Suppressor macrophage (primary cell): ENCODE measurements at places on chromosomes 6 and 20.

DNA sequence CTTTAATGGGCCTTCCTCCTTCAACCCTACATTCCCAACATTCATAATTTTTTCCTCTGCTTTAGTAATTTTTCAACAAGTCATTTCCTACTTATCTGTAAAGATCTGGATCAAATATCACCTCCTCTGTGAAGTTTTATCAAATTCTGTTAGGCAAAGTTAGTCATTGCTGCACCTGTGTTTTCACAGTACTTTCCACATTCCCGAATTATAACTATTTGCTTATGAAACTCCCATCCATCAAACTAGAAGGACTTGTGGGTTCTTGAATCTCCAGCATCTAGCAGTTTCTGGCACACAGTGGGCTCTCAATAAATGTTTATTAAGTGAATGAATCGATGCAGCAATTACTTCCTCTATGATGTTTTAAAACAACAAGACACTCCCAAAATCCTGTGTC is 257.6 kb downstream of the HDGFL1 start:
- no peak for DNase-seq

DNA sequence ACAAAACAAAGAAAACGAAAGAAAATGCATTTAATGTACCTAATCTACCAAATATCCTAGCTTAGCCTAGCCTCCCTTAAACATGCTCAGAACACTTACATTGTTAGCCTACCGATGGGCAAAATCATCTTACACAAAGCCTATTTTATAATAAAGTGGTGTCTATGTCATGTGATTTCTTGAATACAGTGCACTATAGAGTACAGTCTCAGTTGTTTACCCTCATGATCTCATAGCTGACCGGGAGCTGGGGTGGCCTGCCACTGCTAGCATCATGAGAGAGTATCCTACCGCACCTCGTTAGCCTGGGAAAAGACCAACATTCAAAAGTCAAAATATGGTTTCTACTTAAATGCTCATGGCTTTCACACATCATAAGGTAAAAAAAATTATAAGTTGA is 16.6 kb downstream of the GCNT2 start:
- DNase-seq, result no peak

GRCh38 chr6:161744211-161745067 is 470.6 kb upstream of the AGPAT4 start:
- no peak for DNase-seq

- DNase-seq, result no peak
These were observed 108.1 kb downstream of the TMEM200A start for GRCh38 chr6:130473886-130474285.

DNA sequence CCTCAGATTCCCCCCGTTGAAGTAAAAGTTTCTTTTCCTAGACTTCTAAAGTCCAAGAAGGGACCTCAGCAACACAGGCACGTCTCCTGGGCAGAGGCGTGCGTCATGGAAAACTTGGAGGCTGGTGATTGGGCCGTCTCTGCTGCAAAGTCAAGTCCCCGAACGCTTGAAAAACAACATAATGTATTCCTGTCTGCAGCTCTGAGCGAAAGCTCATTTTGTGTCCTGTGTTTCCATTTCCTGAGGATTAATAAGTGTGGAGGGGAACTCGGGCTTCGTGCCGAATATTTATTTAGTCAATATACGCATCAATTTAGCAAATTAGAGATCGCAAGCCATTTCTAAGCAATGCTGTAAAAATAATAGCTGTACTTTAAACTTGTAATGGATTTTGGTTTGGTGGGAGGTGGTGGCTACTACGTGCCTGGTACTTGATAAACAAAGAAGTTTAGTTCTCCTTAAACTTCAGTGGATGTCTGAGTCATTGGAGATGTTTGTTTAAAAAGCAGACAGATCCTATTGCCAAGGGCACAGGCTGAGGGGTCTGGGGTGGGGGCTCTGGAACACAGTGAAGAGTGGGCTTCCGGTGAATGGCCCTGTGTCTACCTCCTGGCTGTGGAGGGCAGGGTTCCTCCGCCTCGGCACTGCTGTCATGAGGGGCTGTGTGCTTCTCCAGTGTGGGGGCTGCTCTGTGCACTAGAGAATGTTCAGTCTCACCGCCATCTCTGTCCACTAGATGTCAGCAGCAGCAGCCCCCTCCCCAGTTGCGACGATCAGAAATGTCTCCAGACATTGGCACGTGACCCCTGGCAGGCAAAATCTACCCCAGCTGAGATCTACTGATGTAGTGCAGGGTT is 21.8 kb downstream of the PCK1 start:
- no peak for DNase-seq

DNA sequence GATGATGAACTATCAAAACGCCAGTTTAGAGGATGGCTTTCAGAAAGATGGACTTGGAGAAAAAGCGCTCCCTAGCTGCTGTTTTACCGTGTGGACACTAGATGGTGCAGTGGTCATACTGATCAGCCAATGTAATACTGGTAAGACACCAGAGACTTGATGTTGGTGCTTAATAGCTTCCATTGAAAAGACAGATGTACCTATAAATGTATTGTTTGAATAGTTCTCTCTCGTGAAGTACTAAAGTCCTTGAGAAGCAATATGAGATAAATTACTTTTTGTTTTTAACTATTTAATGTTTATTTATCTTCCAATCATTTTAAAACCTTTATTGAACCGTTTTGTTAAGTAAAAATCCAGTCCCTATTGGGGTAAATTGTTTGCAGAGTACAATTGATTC is 63.9 kb upstream of the FUCA2 start:
- DNase-seq, result peak; percentile 82

DNA sequence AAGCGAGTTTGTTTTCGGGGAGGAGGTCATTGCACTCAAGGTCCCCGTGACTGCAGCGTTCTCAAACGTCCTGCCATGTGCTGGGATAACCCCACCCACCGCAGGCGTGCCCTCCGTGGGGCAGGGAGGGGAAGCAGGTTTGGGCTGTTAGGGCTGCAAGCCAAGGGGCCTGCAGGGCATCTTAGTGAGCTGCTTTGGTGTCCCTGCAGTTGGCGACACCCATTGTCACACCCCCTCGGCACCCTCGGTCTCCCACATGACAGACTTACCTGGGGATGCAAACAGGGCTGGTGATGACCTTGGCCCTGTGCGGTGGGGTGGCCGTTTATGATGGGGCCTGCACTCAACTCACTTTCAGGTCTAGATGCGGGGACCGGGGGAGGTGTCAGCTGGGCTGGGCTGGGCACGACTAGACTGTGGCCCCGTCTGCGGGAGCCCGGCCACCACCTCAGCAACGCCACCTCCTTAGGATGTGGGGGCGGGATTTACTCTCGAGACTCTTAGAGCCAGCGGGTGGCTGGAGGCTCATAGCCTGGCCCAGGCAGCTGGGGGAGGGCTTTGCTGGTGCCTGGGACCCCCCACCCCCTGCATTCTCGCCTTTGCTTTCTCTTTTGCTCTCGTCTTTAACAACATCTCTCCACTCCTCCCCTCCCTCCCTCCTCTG is 6.5 kb upstream of the GATA5 start:
- peak; percentile 29 for DNase-seq

GRCh38 chr6:55696041-55696440 is 117.0 kb upstream of the HMGCLL1 start:
- DNase-seq, result no peak

DNA sequence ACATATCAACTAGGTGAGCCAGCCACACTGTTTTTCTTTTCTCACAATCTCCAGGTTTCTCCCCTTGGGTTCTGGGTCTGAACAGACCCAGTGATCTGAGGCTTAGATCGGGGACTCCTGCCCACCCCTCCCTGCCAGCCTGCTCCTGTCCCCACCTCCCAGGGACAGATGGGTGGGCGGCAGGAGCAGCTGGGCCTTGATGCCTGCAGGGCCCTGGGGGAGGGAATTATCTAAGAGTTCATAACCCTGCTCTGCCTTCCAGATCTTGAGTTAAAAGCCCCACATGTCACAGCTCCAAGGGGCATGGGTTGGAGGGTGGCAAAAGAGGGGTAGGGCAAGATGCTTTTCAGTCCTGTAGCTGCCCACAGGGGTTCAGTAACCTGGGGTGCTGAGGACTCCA is 5.2 kb upstream of the XKR7 start:
- no peak for DNase-seq

DNA sequence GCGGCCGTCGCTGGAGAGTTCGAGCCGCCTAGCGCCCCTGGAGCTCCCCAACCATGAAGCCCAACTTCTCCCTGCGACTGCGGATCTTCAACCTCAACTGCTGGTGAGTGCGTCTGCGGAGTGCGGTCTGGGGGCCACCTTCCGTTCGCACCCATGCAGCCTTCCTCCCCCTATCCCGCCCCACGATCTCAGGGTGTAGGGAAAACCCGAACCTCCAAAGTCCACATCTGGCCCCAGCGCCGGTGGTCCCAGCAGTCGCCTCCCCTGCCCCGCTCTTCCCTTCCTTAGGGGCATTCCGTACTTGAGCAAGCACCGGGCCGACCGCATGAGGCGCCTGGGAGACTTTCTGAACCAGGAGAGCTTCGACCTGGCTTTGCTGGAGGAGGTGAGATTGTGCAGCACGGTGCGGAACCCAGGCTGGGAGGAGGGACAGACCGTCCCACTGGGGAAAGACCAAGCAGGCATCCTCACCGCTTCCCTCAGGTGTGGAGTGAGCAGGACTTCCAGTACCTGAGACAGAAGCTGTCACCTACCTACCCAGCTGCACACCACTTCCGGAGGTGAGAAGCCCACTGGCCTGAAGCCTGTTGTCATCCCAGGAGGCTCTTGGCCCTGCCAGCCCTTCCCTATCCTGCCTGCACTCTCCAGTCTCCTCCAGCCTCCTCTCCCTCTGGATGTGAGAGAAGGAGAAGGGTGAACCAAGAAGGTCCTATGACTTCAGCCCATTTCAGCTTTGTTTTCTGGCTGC is 719 bp downstream of the SMPD2 start:
- DNase-seq, result peak; percentile 49

GRCh38 chr6:155765275-155766194 is 309.9 kb upstream of the NOX3 start:
- DNase-seq, result no peak

DNA sequence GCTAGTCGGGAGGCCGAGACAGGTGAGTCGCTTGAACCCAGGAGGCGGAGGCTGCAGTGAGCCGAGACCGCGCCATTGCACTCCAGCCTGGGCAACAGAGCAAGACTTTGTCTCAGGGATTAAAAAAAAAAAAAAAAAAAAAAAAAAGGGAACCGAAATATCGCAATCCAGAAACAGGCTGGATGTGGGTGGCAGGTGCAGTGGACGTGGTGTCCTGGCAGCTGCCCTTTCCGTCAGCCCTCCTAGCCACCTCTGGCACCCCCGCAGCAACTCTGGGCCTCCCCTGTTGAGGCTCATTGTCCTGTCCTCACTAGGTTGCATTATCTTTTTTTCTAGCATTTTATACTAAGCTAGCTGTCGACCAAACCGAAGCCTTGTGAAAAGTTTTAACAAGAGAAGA is 113.5 kb downstream of the DTNBP1 start:
- peak; percentile 34 for DNase-seq

- no peak for DNase-seq
These were observed 4.7 kb upstream of the SCUBE3 start for GRCh38 chr6:35209081-35209480.

- peak; percentile 11 for DNase-seq
These were observed 731.4 kb upstream of the CITED2 start for GRCh38 chr6:140105857-140106256.

GRCh38 chr20:60064554-60065196 is 106.5 kb downstream of the CDH26 start:
- DNase-seq, result no peak

DNA sequence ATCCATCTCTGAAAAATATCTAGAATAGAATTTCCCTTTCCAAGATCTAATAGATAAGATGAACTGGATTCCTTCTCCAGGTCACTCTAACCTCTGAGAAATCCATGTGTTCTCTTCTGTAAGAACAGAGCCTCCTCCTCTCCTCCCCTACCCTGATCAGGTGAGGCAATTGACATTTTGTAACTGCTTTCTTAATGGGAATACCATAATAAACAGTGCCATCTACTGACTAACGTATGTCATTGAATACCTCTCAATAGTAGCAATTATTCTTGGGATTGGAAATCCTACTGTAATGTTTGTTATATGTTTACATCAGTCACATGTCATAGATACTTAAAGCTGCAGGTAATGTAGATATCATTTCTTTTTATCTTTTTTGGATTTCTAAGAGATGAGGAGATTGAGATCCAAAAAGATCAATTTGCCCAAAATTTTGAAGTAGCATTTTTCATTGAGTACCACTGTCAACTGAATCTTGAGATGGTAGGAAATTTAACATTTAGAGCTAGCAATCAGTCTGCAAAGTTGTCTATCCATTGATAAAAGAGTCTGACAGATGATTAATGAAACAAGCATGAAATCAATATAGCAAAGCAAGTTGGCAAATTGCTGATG is 365.8 kb upstream of the HSF2 start:
- DNase-seq, result peak; percentile 66

DNA sequence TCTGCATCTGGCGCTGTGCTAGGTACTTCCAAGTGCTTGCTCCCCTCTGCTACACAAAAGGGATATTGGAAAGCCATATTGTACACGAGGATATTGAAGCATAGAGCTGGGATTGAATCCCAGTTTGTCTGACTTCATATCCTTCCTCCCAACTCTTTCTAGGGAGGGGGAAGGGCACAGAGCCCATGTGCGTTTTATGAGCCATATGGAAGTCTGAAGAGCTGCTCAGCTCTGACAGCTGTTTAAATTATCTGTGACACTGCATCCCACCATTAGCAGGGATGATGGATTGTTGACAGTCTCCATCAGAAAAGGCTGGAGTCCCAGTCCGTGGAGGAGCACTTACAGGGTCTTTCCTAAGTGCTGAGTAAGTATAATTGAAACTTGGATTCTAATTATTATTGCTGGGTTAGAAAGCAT is 18.4 kb downstream of the TIAM2 start:
- no peak for DNase-seq

DNA sequence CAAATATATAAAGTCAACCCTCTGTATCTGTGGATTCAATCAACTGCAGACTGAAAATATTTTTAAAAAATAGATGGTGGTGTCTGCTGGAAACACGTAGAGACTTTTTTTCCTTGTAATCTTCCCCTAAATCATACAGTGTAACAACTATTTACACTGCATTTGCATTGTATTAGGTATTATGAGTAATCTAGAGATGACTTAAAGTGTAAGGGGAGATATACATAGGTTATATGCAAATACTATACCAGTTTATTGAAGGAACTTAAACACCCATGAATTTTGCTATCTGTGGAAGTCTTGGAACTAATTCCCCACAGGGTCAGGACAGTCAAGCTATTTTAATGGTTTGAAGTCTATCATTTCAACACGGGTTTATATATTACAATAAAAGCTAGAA is 10.2 kb downstream of the HDAC2 start:
- DNase-seq, result no peak

DNA sequence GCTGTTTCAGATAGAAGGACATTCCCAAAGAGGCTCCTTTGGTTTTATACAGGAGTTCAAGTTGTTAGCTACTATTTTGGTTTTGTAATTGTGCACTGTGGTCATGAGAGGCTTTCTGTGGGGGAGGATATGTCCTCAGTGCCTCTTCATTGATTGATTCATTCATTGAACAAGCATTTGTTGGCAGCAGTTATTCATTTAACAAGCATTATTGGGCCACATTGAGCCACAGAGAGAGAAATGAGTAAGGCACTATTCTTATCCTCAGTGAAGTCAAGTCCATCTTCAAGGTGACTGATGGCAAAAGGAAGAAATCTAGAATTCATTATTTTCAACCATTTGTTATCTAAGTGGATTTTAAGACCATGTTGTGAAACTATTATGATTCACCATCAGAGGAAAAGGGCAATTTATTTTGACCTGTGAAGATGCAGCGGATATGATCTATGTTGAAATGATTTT is 697.2 kb upstream of the CITED2 start:
- no peak for DNase-seq

- DNase-seq, result no peak
These were observed 36.6 kb downstream of the HLA-G start for GRCh38 chr6:29864037-29864810.
